Activated CD4-positive, alpha-beta T cell treated with anti-CD3 and anti-CD28 coated beads for 1 hour (primary cell): ENCODE measurements at places on chromosomes 7 and 10.

GRCh38 chr10:59077855-59078254 lies 98.6 kb upstream of the PHYHIPL start:
- no peak for DNase-seq

DNA sequence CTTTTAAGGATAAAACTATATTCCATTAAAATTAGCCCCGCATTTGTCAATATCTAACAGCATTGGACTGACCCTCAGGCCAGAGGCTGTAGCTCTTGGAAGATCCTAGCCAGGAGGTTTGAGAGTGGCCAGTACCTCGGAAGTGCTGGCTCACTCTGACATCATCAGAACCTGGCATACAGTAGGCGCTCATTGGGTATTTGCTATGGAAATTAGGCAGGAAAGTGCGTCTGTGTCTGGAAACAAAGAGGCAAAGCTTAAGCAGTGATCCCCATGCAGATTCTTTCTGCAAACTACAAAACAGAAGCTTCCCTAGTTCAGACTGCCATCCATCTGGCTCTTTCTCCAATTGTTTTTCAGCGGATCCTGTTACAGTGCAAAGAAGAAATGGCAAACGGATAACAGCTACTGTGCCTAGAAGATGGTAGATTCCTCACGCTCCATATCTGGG lies 1.7 kb upstream of the PRKCQ start:
- DNase-seq: no peak

GRCh38 chr10:105128111-105128510 lies 487.0 kb downstream of the SORCS3 start:
- no peak for DNase-seq

DNA sequence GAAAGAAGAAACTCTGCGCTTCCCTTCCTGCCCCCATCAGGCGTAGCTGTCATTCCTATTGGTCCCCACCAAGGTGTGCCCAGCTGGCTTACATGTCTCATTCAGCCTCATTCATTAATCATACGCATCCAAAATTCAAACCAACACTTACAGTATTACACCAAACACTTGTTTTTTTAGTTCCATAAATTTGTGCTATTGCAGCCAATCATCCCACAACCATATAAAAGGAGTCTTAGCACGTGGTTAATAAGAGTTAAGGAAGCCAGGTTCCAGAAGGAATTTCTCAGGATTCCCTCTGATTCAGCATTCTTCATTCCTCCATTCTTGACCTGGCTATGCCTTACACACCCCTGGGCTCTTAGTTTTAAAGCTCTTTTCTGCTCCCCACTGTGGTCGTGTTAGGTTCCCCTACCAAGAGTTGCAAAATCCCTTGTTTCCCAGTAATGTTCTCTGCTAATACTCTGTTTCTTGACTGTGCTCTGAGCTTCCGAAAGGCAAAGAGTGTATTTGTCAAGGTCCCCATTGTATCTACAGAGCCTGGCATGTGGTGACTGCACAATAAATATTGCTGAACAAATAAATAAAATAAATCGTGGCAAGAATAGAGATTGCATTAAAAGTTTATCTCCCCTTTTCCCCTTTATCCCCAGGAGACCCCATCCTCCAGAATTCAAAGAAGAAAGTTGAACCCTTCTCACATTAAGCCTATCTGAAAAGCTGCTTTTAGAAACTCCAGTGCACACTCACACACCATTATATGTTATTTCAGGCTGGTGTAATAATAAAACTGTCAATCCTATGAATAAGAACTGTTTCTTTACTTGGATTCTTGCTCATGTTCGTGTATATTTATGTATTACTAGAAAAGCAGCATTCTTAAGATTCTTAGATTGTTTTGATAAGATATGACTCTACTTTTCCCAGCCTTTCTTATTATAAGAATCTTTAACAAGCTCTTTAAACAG lies 514.4 kb downstream of the INHBA start:
- DNase-seq: no peak

GRCh38 chr7:75536940-75537538 lies 44.9 kb downstream of the SPDYE5 start:
- no peak for DNase-seq

- DNase-seq: no peak
Observed at GRCh38 chr10:124705817-124706461, 38.2 kb downstream of the FAM53B start.

DNA sequence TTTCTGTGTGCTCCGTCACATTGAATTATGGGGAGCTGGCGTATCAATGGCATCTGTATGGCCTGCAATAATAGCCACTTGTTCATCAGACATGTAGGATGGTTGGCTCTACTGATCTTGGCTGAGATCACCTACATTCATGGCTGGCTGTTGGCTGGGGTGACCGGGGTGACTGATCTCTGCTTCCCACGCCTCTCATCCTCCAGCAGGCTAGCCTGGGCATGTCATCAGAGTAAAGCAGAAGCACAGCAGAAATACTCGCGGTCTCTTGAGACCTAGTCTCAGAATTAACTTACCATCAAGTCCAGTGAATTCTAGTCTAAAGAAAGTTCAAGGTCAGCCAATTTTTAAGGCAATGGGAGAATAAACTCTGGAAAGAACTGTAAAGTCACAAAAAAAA lies 257.7 kb upstream of the GLI3 start:
- no peak for DNase-seq

- no peak for DNase-seq
Observed at GRCh38 chr7:85924062-85924461, 719.6 kb upstream of the GRM3 start.

GRCh38 chr7:41882256-41882655 lies 179.4 kb upstream of the INHBA start:
- no peak for DNase-seq

DNA sequence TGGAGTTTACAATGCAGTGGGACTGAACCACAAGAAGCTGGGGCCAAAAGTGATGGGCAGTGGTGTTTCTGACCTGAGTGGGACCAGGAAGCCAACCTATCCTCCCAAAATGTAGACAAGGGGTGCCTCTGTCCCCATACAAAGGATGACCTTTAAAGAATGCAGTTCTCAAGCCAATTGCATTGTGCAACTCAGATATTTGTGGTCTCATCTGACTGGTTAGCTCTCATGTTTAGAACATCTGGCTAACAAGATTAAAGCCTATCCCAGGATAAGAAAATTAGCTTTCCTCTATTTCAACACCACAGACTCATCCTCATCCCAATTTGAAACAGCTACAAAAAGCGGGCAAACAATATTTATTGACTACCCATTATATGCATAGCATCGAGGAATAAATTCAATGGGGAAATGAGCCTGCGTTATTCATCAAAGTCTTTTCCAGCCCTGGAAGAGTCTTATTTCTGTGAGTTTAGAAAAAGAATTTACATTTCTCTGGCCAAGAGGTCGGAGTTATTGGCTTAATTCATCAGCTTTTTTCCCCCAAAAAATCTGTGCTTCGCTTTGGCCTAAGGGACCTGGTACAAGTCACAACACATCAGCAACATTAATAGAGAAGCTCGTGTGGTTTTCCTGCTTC lies 26.7 kb downstream of the ELMO1 start:
- no peak for DNase-seq

- DNase-seq: no peak
Observed at GRCh38 chr7:7321681-7322080, 139.3 kb downstream of the C1GALT1 start.

DNA sequence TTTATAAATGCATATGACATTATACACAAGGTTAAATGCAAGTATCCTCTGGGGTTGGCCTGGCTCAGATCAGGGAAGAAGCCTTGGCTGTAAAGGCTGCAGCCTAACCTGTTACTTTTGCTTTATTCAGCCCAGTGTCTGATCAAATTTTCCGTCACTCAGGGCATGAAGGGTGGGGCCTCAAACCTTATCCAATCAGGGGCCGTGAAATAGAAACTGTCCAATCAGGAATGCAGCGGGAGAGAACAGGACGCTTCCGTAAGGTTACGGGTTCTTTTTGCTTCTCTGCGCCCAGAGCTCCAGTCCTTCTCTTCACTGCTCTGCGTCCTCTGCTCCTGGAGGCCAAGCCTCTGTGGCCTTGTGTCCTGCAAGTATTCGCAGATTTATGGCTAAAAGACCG lies at the start of gene ZNF716:
ZNF716 (plus strand) TSS at position 274 of the 400 bp plus-strand sequence; CDS start at position 386, 112 bp downstream.
- no peak for DNase-seq

GRCh38 chr7:152574892-152575548 lies 100.9 kb downstream of the XRCC2 start:
- no peak for DNase-seq

GRCh38 chr7:157464111-157464970 lies 127.5 kb downstream of the DNAJB6 start:
- no peak for DNase-seq

GRCh38 chr7:84536271-84536870 lies 341.8 kb upstream of the SEMA3A start:
- DNase-seq: no peak

DNA sequence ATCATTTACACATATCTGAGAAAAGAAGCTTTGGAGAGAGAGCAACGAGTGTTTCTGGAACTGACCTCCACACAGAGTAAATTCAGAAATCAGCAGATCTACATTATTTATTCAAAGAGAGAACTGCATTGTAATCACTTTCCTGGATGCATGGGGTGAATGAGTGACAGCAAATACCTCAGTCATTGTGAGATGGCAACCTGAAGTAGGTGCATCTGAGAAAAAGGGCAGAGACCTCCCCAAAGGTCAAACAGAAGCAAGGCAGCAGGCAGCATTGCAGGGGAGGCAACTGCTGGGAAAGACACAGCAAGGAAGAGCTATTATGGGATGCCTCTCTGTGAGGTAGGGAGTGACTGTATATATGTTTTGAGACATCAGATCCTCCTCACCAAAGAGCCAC lies 26.5 kb upstream of the SMIM30 start:
- no peak for DNase-seq

DNA sequence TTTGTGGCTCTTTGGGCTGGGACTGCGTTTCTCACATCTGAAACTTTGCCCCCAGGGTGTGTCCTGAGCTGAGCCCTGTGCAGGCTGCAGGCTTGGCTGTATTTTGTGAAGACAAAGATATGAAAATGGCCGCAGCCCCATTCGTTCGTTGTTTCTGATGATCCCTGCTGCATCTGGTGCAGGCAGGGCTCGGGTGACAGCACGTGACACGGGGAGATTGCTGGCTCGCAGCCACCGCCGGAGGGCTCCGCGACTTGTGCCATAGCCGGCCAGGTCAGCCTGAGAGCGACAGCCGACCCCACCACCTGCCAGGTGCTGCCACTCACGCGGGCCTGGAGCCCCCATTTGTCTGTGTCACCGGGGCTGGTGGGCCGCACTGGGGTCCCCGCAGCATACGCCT lies 81.3 kb downstream of the ZRANB1 start:
- DNase-seq: no peak

DNA sequence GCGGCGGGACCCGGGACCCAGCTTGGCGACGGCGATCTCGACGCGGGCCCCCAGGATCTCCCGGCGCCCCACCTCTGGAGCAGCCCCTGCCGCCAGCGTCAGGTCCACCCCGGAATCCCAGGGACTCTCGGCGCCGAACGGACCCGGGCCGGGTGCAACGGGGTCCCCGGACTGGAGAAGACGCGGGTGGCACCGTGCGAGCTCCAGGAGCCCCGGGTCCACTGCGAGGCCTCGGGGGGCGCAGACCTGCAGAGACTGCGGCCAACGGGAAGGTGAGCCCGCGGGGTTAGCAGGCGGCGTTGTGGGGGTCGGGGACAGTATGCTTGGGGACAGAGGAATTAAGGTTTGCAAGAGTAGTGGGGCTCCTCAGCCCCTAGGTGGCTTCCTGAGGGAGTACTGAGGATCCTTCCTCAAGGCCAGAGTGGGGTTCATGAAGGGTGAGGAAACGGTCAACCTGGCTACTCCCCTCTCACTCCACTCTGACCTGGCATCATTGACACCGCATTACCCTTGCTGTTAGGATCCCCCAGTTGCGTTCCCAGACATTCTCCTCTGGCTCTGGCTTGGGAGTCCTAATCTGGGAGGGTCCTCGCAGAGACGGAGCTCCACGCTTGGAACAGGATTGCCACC lies 353 bp downstream of the EPHB6 start:
- DNase-seq: no peak

GRCh38 chr10:72069751-72070526 lies 18.4 kb downstream of the SPOCK2 start:
- DNase-seq: no peak

GRCh38 chr7:149883452-149883861 lies 9.7 kb downstream of the ATP6V0E2 start:
- peak; percentile 40 for DNase-seq

GRCh38 chr10:77165445-77166208 lies 472.0 kb downstream of the KCNMA1 start:
- no peak for DNase-seq

DNA sequence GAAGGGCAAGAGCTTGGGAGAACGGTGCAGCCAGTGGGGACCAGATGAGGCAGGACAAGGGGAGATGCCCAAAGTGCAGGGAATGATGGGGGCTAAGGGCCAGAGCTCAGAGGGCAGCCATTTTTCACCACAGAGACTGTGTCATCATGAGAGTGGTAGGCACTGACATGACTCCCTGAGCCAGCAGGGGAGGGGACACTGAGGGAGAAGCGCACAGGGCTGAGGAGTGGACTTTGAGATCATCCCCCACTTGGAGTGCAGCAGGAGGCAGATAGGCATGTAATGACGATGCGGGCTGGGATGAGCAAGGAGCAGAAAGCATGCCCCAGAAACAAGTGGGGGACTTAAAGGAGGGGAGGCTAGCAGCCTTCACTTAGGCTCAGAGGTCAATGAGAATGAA lies 5.2 kb upstream of the SMKR1 start:
- DNase-seq: no peak

GRCh38 chr10:129365767-129366402 lies 101.2 kb upstream of the MGMT start:
- DNase-seq: no peak

DNA sequence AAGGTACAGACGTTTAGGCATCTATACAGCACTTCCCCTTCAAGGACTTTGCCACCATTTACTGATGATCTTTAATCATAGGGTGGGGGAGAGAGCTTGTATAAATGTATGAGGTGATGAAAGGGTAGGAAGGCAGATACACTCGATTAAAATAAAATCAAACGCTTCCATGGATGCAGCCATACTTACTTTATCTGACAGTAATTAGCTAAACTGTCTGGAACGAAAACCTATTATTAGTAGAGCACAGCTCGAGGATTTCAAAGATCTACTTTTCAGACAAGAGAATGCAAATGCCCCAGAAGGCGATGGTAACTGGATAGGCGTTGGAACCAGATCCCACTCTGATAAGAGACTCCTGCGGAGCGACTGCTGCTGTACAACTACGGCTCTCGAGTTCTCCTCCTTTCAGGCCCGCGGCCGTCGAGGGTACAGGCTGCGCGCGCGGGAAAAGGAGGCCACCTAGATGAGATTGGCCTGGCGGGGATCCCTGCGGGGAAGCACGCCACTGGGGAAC lies 3.1 kb upstream of the NKX2-3 start:
- DNase-seq: no peak
